ENCODE measurements at places on chromosomes 13 and 19.
A peak's percentile ranks its signal among the peaks of the same experiment; 100 is the strongest.

DNA sequence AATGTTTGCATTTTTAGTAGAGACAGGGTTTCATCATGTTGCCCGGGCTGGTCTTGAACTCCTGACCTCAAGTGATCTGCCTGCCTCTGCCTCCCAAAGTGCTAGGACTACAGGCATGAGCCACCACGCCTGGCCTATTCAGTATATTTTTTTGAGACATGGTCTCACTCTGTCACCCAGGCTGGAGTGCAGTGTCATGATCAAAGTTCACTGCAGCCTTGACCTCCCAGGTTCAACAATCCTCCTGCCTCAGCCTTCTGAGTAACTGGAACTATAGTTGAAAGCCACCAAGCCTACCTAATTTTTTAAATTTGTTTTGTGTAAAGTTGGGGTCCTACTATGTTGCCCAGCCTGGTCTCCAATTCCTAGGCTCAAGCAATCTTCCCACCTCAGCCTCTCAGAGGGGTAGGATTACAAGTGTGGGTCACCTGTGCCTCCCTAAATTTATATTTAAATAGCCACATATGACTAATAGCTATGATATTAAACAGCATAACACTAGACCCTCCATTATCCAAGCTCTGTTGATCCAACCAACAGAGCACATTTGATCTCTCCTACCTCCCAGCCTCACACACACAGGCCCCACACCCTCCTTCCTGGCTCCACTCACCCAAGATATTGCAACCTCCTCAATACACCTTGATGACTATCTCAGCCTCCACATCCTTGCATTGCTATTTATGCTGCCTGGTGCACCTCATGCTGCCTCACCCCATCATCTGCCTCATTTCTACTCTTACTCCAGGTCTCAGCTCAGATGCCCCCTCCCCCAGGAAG is 2.1 kb upstream of the CEACAM19 start:
- DNase-seq = no peak

DNA sequence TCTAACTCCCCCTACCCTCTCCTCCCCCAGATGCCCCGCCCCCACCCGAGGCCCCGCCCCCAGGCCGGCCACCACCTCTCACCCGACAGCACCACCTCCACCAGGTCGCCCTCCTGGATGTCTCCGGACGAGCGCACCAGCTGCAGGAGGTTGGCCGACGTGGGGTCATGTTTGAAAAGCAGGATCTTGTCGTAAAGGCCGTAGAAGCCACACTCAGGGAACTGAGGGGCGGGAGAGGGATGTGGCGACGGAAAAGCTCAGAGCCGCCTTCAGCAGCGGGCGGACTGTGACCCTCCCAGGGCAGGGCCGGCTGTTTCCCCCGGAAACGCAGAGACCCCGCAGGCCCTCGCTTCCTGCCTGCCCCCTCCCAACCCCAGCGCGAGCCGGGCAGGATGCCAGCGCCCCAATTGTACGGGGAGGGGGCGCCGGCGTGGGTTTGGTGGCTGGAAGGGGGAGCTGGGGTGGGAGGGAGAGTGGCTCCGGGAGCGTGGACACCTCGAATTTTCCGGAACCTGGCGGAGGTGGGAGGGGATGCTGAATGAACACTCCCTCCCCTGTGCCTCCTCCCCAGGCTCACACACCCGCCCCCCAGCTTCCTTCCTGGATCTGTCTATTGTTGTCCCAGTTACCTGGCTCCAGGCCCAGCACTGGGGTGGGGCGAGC is 3.0 kb downstream of the PRKD2 start:
- peak; percentile 79 for DNase-seq

DNA sequence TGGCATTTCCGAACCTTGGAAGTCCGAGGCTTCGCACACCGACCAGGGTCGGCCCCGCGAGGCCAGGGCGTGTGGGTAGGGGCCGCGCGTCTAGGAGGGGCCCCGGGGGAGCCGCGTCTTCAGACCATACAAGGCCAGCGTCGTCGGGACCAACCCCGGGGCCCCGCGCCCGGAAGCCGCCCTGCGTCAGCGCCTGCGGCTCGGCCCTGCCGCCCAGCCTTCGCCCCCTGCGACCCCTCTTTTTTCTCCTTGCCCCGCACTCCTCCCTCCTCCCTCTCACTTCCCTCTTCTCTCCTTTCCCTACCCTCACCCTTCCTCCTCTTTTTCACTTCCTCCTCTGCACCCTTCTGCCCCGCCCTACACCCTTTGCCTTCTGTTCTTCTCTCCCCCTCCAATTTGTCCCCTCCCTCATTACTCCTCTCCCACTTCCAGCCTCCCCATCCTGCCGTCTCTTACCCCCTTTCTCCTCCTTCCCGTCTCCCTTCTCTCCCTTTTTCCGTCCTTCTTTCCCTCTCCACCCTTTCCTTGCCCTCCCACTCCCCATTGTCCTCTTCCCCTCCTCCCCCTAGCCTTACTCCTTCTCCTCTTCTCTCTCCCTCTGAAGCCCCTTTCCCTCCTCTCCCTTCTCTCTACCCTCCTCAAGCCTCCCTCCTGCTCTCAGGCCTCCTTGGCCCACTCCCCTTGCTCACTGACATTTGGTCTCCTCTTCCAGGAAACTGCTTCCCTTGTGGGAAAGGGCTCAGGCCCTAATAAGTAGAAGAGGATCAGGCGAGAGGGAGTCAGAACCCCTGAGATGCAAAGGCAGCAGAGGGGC is 2.2 kb upstream of the PLEKHG2 start:
- peak; percentile 45 for DNase-seq

GRCh38 chr19:48969276-48970138 is 4.4 kb downstream of the FTL start:
- peak; percentile 26 for DNase-seq

DNA sequence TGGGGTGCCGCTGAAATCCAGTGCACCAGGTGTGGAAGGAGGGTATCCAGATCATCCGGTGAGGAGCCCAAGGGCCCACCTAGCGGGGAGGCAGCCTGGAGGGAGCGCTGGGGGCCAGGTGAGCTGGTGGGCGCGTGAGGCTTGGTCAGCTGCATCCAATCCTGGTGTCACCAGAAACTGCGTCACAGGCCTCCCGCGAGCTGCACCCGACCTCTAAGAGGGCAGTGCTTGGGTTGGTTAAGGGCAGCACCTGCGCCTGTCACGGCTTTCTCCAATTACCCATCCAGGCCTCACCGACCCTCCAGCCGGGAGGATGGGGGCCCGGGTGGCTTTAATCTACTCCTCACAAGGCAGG is 284 bp downstream of the RNF17 start:
- no peak for DNase-seq
